ENCODE measurements at places on chromosomes 13 and 19.
A peak's percentile ranks its signal among the peaks of the same experiment; 100 is the strongest.

DNA sequence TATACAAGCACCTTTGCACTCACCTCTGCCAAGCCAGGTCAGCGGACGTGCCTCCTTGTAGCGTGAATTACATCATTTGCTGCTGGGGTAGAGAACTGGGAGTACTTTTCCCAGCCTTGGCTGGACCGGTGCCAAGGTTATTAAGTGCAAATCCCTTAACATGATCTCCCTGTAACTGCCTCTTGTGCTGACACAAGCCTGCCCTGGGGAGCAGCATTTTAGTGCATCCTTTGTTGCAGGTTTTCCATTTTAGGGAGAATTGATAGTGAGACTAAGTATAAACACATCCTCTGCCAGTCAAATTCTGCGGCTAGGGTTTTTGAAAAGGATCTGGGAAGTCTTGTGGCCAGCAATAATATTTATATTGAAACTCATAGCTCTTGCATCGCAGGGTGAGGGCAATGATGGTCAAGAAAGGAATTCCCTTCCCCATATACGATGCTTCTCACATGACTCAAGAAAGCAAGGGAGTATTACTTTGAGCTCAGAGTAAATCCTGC lies 32.7 kb upstream of the DCLK1 start:
- peak; percentile 51 for DNase-seq

- DNase-seq, result no peak
Observed at GRCh38 chr13:75830842-75831241, 194.7 kb downstream of the LMO7 start.

DNA sequence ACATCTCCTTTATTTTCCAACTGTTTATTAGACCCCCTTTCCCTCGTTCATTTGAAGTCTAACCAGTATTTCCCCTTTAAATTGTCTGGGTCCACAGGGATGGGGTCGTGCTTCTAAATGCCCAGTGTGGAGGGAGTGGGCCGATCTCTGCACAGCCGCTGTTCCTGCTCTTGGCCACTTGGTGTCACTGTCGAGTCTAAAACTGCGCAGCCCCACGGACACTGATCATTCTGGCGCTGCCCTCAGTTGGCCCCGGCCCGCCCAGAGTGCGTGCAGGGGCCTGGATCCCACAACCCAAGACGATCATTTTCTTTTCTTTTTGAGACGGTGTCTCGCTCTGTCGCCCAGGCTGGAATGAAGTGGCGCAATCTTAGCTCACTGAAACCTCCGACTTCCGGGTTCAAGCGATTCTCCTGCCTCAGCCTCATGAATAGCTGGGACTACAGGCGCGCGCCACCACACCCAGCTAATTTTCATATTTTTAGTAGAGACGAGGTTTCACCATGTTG lies 12.0 kb downstream of the WDR88 start:
- no peak for DNase-seq

- DNase-seq, result no peak
Observed at GRCh38 chr19:11324079-11324661, 15.3 kb downstream of the RAB3D start.

DNA sequence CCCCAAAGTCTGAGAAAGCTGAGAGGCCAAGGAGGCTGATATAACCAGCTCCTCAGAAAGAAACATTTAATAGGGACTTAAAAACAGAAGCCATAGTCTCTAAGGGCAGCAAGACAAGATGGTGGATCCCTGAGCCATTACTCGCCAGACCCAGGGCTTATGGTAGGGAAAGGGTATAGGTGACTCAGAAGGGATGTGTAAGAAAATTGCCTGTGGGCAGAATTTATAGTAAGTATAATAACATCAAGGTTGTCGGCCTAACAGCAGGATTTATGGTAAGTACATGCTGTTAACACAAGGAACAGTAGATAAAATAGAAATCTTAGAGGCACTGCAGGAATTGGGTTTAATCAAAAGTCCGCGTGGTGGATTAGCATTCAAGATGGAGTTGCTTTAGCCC lies 14.7 kb downstream of the KBTBD6 start:
- no peak for DNase-seq

DNA sequence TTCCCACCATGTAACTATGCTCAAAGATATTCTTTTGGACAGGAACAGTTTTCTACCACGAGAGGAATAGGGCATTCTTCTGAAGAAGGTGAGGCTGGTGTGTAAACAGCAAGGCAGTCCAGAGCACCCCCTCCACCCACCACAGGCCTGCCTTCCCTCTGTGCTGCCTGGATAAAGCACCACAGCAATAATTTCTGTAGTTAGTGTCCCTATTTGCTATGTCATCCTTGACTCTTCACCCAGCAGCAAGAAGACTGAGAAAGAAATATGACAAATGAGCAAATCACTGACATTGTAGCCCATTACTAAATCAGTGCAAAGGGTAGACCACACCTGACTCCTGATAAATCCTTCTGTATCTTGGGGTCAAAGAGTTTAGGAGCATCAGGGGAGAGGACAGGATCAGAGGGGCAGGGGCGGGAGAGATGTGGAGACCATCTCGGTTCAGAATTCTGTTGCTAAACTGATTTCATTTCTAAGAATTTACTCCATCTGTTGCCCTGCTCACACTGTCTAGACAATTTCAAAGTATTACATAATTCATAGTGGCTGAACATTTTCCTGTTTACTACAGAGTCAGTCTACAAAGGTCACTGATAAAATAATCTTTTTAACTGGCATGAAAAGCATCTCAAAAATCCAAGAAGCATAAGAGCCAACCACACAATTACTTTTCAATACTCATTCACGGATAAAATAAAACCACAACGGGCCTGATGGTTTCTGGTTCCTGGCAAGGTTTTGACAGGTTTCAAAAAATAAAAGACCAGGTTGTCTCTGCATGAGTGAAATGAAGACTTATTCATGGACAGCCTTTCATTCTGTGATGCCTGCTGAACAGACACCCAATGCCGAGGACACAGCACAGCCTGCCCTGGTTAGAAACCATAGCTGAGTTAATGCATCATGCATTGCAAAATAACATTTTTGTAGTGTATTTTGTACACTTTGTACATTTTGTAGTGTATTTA lies 88.4 kb upstream of the IRS2 start:
- DNase-seq, result no peak
